Esophagus squamous epithelium (tissue), 5 donors: ENCODE measurements at places on chromosomes 3 and 15.

DNA sequence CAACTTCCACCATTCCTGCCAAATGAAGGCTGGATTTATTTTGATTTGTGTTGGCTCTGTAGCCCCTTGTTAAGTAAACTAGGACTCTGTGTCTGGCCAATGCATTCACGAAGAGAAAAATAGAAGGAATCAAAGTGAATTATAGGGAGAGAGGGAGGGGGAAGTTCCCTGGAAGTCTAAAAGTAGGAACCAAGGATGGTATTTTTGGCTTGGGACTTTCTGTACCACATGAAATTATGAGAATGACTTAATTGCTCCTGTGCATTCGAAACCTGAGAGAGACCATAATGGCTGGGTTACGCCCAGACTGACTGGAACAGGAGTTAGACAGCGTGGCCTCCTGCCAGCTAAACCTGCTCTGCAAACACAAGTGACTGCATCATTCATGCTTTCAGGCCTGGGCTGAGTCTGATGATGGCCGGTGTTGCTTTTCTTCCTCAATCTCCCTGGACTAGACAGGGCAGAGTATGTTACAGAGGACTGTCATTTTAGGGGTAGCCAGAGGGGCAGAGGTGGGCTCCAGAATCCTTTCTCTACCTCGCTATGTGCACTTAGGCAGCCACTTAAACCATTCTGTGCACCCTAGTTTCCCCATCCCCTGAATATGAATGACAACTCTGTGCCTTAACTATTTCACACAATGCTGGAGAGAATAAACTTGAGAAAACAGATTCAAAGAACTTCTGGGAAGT is 58.9 kb downstream of the MYO1E start:
- DNase-seq, result no peak
- H3K4me3 ChIP-seq, result no peak overlapping the region
- H3K27me3 ChIP-seq, result no peaks in the 10 kb centered on the region
- H3K36me3 ChIP-seq, result no peaks in the 10 kb centered on the region
- peaks cover 26% of the 10 kb centered on the region for H3K4me1 ChIP-seq

GRCh38 chr3:127307916-127308315 is 20.1 kb upstream of the PRR20G start:
- H3K4me1 ChIP-seq, result peaks cover 12% of the 10 kb centered on the region
- H3K36me3 ChIP-seq, result no peaks in the 10 kb centered on the region
- no peak overlapping the region for H3K27ac ChIP-seq
- no peak for DNase-seq

GRCh38 chr15:92149029-92149428 is 244.7 kb upstream of the ST8SIA2 start:
- H3K27ac ChIP-seq, result no peak overlapping the region
- H3K4me1 ChIP-seq, result no peaks in the 10 kb centered on the region
- no peaks in the 10 kb centered on the region for H3K36me3 ChIP-seq
- H3K27me3 ChIP-seq, result no peaks in the 10 kb centered on the region
- no peak overlapping the region for H3K4me3 ChIP-seq

GRCh38 chr3:169529013-169529412 is 134.5 kb downstream of the MECOM start:
- no peaks in the 10 kb centered on the region for H3K27me3 ChIP-seq
- H3K4me1 ChIP-seq, result no peaks in the 10 kb centered on the region
- no peaks in the 10 kb centered on the region for H3K36me3 ChIP-seq
- no peak overlapping the region for H3K27ac ChIP-seq

DNA sequence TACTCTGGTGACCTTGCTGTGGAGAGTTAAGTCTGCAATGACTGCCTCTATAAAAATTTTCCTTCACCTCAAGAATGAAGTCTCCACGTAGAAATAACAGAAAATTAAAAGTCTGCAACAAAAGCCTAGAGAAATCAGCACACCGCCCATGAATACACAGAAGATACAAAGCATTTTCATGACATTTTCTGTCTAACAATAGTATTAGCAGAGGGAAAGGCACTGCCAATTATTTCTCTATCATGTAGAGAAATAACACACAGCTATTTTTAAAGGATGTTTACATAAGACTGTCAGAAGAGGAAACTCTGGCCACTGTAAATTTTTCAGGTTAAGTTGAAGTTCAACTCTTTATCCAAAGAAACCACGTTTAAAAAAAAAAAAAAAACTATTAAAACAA is 80.8 kb downstream of the GSK3B start:
- no peak overlapping the region for H3K27ac ChIP-seq
- H3K27me3 ChIP-seq, result no peaks in the 10 kb centered on the region
- DNase-seq, result no peak
- no peak overlapping the region for H3K4me3 ChIP-seq
- no peaks in the 10 kb centered on the region for H3K4me1 ChIP-seq
- H3K36me3 ChIP-seq, result no peaks in the 10 kb centered on the region

- no peak overlapping the region for H3K4me3 ChIP-seq
- H3K27ac ChIP-seq, result no peak overlapping the region
- no peaks in the 10 kb centered on the region for H3K27me3 ChIP-seq
- peaks cover 23% of the 10 kb centered on the region for H3K36me3 ChIP-seq
- DNase-seq, result no peak
- no peaks in the 10 kb centered on the region for H3K4me1 ChIP-seq
Observed at GRCh38 chr3:47079432-47079831, 84.5 kb downstream of the SETD2 start.

GRCh38 chr3:49616061-49616460 is 58.1 kb upstream of the APEH start:
- no peak overlapping the region for H3K27ac ChIP-seq
- no peak for DNase-seq
- H3K4me3 ChIP-seq, result no peak overlapping the region
- H3K4me1 ChIP-seq, result no peaks in the 10 kb centered on the region
- no peaks in the 10 kb centered on the region for H3K27me3 ChIP-seq
- no peaks in the 10 kb centered on the region for H3K36me3 ChIP-seq

DNA sequence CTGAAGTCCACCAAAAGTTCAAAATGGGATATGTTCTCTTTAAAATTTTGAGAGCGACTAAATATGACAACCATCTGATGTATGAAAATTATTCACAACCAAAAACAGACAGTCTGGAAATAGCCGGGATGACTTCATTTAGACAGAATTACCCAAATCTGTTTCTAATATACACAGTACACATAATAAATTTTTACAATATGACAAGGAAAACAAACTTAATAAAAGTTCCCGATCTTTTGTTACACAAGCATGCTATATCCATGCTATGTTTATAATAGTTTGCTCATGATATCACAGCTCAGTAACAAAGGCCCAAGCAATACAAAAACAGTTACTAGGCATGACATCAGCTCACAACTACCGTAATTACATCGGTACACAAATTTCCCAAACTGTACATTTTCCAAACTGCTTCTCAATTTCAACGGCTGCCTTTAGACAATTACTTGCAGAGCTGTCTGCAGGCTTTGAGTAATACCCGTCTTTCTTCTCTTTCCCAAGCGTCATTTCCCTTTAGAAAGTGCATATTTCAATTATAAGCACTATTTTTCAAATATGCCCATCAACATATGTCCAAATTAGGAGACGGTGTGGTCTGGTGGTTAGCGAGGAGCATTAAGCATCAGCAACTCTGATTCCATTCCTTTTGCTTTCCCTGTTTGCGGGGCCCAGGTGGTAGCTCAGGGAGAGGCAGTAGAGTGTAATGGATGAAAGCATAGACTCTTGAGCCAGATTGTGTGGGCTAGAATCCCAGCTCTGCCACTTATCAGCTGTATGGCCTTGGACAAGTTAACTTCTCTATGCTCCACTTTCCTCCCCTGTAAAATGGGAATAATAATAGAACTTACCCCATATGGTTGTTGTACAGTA is 481.2 kb downstream of the FOXP1 start:
- H3K27me3 ChIP-seq, result no peaks in the 10 kb centered on the region
- no peak overlapping the region for H3K4me3 ChIP-seq
- DNase-seq, result no peak
- peaks cover 4% of the 10 kb centered on the region for H3K36me3 ChIP-seq

DNA sequence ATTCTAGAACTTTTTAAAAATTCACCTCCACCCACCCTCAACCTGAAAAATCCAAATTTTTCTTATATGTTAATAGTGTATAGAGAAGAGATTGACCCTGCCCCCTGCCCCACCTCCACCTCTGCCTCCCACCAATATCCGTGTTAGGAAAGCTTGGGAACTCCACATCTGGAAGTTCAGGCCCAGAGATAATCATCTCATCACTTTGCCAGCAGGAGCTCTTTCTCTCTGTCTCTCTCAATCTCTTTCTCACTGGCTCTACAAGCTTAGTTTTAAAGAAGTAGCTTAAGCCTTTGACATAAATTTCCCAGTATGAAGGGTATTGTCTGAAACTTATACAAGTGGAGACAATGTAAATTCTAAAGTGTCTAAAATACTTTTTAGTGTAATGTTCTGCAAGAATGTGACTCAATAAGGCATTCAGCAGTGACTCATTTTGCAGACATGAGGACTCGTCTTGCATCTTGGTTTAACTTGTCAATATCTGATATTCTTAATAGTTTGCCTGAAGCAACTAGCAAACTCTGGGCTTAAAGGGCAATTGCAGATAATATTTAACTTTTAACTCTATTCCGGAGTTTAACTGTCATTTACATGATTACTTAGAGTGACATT is 299.8 kb upstream of the EPHA3 start:
- no peaks in the 10 kb centered on the region for H3K36me3 ChIP-seq
- H3K4me1 ChIP-seq, result no peaks in the 10 kb centered on the region
- H3K27ac ChIP-seq, result no peak overlapping the region
- no peaks in the 10 kb centered on the region for H3K27me3 ChIP-seq
- no peak overlapping the region for H3K4me3 ChIP-seq

DNA sequence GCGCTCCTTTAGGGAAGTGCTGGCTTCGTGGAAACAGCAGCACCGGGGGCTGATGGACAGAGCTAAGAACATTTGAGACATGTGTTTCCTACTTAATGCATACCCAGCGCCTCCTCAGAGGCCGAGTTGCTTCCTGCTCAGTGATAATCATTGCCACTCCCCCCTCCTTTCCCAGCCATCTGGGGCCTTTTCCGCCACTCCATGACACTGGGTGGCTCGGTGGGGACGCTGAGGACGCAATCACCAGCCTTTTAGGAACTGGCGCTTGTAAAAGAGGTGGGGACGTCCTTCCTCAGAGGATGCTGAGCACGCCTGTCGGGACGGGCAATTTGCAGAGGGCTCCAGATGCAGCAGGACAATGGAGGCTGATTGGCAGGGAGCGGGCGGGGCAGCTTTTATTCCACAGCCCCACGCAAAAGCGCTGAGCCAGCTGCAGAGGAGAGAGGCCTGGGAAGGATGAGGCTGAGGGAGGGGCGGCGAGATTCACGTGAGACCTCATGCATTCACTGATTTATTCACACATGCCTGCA is 22.2 kb upstream of the IQSEC1 start:
- no peak for DNase-seq
- H3K27ac ChIP-seq, result no peak overlapping the region
- H3K27me3 ChIP-seq, result no peaks in the 10 kb centered on the region
- H3K4me3 ChIP-seq, result no peak overlapping the region
- H3K36me3 ChIP-seq, result no peaks in the 10 kb centered on the region

- no peak for DNase-seq
- H3K4me1 ChIP-seq, result no peaks in the 10 kb centered on the region
- no peak overlapping the region for H3K27ac ChIP-seq
- no peaks in the 10 kb centered on the region for H3K36me3 ChIP-seq
- no peak overlapping the region for H3K4me3 ChIP-seq
Observed at GRCh38 chr3:98695796-98696195, 67.3 kb upstream of the ST3GAL6 start.

DNA sequence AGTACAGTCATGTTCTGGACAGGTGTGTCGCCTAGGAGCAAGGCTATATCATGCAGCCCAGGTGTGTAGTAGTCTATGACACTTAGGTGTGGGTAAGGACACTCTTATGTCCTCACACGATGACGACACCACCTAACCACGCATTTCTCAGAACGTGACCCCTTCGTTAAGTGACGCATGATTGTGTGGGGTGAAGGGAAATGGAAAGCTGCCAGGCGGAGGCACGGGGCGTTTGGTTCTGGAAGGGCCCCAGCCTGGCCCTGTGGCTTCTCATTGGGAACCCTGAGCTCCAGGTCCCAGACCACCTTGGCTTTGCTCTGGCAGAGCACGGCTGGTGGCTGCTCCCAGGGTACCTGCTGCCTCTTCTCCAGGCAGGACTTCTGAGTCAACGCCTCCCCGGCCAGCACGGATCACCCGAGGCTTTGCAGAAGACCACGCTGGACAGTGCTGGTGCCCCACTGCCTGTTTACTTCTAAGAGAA is 39.3 kb downstream of the FBLN2 start:
- no peak for DNase-seq
- H3K27ac ChIP-seq, result no peak overlapping the region
- no peaks in the 10 kb centered on the region for H3K27me3 ChIP-seq
- no peaks in the 10 kb centered on the region for H3K4me1 ChIP-seq
- no peaks in the 10 kb centered on the region for H3K36me3 ChIP-seq

GRCh38 chr3:197960694-197961581 is 921 bp downstream of the LMLN start:
- H3K4me3 ChIP-seq, result peak overlapping the region; percentile 88
- H3K36me3 ChIP-seq, result peaks cover 1% of the 10 kb centered on the region
- peaks cover 15% of the 10 kb centered on the region for H3K4me1 ChIP-seq
- no peaks in the 10 kb centered on the region for H3K27me3 ChIP-seq
